ENCODE measurements at places on chromosomes 5 and 9.

GRCh38 chr5:177611446-177612214 is 11.7 kb downstream of the B4GALT7 start:
- DNase-seq = no peak

DNA sequence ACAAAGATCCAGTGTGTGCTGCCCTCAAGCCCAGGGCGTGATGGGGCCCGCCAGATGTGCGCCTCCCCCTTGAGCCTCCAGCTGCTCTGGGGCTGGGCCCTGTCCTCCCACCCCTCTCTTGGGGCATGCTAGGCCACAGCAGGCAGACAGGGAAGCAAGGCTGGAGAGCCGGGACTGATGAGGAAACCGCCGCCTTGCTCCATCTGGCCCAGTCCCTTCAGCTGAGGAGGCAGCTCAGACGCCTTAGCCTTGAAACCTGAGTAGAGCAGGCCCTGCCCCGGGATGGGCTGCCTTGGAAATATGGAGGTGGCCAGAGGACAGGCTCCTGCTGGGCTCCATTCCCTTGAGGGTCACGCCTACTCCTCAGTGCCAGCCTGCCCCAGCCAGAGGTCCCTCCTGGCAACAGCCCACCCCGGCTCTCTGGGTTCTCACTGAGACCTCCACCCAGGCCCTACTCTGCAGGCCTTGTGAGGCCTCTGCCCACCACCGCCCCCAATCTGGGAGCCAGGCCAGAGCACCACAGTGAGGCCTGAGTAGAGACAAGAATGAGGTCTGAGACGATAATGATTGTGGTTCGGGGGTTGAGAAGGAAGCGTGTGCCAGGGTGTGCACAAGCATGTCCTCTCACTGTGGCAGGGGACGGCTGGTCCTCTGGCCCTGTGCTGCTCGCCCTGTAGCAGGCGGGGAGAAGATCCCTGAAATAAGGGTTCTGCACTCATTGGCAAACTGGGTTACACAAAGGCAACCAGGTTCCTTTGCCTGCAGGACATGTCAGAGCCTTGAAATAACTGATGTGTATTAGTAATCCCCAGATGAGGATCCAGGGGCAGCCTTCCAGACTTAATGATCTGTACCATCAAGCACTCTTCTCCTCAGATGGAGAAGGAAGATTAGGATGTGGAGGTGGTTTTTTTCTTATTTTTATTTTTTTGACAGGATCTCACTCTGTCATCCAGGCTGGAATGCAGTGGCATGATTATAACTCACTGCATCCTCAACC is 30.9 kb downstream of the CXXC5 start:
- DNase-seq = no peak

- DNase-seq = no peak
Measured at GRCh38 chr9:136481558-136481957, 1.3 kb downstream of the SEC16A start.

- peak; percentile 36 for DNase-seq
Measured at GRCh38 chr9:96382175-96382574, 1.3 kb downstream of the SLC35D2 start.

DNA sequence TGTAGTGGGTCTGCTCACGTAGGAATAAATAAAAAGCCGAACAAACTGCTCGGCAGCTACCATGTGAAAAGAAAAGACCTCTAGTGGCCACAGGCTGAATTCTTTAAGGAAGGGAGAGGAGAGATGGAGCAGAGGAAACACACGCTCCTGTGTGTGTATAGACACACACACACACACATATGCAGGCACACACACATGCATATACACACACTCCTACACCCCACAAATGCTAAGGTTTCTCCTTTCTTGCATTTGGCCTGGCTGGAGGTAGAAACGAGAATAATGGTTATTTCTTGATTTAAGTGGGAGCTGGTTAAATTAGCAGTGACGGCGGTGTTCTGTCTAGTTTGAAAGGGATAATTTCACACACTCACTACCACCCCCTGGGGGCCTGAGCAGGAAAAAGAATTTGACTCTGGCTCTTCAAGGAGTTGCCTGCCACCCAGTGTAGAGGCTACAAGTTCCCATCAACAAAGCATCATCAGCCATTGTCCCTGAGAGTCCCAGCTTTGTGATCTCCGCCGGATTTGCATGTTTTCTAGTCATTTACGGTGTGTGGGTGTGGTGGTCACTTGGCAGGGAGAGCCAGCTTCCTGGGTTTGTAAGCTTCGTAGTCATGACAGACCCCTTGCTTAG is at the start of gene INSYN2B:
Gene INSYN2B (minus strand): TSS at position 78 of the 636 bp plus-strand sequence. CDS start 96,597 bp downstream, outside the sequence.
- peak; percentile 59 for DNase-seq

DNA sequence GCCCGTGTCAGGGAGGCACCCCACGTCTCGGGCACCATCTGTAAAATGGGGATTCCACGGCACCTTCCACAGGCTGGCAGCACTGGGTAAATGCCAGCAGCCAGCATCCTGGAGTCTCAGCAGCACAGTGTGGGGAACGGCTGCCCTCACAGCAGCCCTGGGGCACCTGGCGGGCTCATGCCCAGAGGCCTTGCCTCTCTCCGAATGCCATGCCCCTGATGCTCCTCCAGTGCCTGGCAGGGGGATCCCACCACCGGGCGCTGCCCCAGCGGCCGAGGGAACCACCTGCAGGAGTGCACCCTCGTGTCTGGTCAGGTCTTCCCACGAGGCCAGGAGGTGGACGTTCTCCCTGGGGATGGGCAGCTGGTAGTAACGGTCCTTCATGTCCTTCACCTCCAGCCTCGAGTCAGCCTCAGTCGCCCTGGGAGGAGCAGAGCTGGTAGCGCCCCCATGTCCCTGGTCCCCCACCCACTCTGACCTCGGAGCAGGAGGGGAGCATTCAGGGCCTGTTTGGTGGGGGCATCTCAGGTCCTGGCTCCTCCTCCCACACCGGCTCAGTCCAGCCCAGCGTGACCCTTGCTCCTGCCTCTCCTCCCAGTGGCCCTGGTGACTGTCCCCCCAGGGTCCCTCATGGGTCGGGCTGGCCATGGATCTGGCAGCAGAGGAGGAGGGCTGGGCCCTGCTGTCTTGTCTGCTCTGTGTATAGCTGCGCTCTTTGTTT is 49.9 kb upstream of the NRARP start:
- DNase-seq = no peak

DNA sequence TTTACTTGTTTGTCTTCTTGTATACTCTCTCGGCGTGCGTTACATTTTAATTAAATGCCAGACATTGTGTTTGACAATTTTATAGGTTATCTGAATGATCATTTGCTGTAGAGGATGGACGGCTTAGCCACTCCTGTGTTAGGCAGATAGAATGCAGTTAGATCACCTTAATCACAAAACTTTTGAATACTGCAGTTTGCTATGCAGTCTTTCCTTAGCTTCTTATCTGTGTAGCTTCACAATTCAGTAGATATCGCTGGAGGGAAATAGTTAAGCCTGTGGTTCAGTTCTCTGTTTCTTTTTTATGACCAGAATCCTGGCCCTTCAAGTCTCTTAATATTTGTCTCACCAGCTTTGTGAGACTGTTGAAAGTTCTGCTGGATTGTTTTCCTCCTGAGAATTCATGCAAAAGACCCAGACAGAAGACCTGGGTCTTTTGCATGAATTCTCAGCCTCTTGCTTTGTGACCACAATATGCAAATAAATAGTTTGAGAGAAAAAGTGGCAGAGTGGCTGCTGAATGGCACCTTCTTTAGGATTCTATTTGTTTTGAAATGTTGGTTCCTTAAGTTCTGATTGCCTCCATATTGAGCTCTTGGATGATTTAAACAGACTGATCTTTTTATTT is 40.2 kb downstream of the RASA1 start:
- no peak for DNase-seq

DNA sequence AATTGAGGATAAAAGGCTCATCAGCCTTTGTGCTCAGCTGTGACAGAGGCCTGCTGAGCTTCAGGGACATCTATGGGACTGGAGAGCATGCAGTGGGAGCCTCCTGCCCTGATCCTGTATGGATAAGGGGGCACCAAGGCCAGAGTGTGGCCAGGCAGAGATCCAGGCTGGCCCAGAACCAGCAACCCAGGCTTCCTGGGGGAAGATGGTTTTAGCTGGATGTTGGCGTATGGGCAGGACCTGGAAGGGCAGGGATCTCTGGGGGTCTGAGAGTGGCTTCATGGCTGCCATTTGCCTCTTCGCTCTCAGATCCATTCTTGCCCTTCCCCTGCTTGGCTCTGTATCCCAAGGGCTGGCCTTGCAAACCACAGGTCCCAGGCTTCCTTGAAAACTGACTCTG is 169.9 kb downstream of the MACROH2A1 start:
- no peak for DNase-seq

- DNase-seq = peak; percentile 20
Measured at GRCh38 chr5:50967563-50968355, 301.3 kb downstream of the PARP8 start.

DNA sequence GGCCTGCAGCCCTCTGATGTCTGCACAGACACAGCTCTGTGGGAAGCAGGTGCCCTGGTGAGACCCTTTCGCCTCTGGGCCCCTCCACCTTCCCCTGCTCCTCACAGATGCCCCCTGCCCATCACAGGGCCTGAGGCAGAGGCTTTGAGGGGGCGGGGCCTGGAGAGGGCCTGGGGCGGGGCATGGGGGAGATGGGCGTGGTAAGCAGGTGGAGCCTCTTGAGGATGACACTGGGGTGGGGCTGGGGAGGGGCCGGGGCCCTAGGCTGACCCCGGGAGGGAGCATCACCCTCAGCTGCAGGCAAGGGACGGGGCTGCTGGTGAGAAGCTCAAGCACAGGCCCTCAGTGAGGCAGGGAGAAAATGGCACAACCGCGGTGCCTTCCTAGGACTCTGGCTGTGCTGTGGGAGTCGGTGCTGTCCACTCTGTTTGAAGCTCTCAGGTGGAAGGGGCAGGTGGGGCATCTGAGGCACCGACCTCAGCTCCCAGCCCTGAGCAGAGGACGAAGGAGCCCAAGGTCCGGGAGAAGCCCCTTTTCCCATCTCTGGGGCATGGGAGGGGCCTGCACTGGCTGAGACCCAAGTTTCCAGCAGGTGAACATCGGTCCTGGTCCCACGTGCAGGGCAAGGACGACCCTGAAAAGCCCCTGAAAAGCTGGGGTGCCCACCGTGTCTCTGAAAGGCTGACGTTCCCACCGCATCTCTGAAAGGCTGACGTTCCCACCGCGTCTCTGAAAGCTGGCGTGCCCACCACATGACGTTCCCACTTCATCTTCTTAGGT is 17.5 kb upstream of the SLC9A3 start:
- peak; percentile 45 for DNase-seq

DNA sequence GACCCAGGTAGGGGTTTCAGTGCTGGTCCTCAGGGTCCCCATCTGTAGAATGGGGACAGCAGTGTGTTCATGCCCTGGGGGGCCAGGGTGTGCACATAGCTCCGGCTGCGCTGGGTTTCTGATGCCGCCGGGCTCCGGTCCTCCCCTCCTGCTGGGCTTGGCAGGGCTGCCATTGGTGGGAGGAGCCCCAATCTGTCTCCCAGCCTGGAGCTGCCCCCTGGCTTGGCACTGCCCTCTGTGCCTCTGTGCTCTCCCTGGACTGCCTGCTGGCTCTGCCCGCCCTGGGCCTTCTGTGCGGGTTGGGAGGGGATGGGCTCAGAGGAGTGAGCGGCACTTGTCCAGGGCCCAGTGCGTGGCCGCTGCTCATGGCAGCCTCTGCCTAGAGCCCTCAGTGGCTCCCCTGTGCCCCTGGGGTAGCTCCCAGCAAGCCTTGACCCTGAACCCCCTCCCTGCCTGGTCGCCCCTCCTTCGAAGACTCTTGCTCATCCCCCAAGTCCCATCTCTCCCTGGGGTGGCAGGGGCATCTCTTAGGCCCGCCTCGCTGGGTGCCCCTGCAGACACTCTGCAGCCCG is 35.7 kb downstream of the RXRA start:
- DNase-seq = no peak

GRCh38 chr9:82784589-82784988 is 278.4 kb downstream of the RASEF start:
- no peak for DNase-seq

DNA sequence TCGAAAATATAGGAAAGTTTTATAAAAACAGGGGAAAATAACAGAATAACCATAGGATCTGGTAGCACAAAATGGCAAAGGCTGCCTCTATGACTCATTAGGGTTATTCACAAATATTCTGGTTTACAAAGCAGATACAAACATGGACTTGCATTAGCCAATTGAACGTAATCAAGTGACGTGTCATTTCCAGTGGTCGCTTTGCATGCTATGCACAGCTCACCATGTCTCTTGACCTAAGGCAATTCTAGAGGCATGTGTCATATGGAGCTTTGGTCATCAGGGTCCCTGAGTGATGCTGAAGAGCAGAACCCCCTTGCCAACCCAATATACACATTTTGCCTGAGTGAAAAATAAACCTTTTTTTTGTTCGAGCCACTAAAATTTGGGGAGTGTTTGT is 158.8 kb downstream of the TMEM161B start:
- DNase-seq = no peak

DNA sequence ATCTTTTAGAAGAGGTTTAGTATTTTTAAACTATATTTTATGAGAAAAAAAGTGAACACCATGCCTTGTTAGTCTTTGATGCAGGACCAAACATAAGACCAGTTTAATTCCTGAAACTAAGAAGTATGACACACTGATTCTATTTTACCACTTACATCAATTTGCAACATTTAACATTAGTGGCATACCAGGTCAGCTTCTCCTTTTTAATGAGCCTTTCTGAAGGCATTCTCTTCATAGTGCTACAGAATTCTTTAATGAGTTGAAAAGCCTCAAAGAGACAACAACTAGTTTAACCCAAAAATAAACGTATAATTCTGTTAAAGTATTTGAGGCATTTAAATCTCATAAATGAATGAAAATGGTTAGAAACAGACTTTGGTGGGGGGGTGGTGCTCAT is 28.2 kb downstream of the ARSB start:
- no peak for DNase-seq

GRCh38 chr5:151075698-151076331 is 5.0 kb downstream of the TNIP1 start:
- DNase-seq = peak; percentile 41

GRCh38 chr5:1510151-1510561 is 13.6 kb downstream of the LPCAT1 start:
- no peak for DNase-seq

- no peak for DNase-seq
Measured at GRCh38 chr5:95543017-95543705, 11.6 kb downstream of the SKIC3 start.

- no peak for DNase-seq
Measured at GRCh38 chr5:149935431-149935901, 9.1 kb downstream of the PDE6A start.

DNA sequence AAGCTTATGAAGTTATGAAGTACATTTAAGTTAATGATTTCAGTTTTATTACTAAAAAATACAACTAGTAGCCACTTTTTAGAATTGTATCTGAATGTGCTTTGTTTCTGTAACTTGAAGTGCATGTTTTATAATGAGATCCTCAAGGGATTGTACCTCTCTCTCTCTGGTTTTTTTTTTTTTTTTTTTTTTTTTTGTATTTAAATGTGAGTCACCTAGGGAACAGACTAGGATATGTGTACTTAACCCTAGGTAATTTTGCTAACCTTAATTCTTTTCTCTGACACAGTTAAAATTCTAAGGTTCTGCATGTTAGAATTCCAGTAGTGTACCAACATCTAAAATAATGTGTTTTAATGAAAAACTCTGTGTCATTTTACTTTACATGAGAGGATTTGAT is 59.5 kb downstream of the CDC42SE2 start:
- DNase-seq = no peak
